ENCODE measurements at places on chromosomes 1 and 21. TPM values are rescaled to one million over a fixed set of nuclear protein-coding genes. Genes with fewer than 3 reads are reported as not detected.

The S100A2 gene
- 1.4 TPM for polyA plus RNA-seq

The AMY1A gene
- polyA plus RNA-seq = not detected

The FCER1A gene
- not detected for polyA plus RNA-seq

The COL8A2 gene
- polyA plus RNA-seq = 0.24 TPM

The WDR64 gene
- not detected for polyA plus RNA-seq

The TRABD2B gene
- 0.17 TPM for polyA plus RNA-seq

The KAZN gene
- polyA plus RNA-seq = 13.5 TPM

The GALNT2 gene
- 44.2 TPM for polyA plus RNA-seq

The HLX gene
- 0.20 TPM for polyA plus RNA-seq

The OR2T35 gene
- polyA plus RNA-seq = not detected

The TDRD10 gene
- polyA plus RNA-seq = not detected

The NIT1 gene
- 22.7 TPM for polyA plus RNA-seq

The CD1E gene
- not detected for polyA plus RNA-seq

The CNKSR1 gene
- 9.7 TPM for polyA plus RNA-seq

The PIK3C2B gene
- polyA plus RNA-seq = 4.5 TPM

The GLIS1 gene
- polyA plus RNA-seq = 0.03 TPM

The SPRR4 gene
- polyA plus RNA-seq = not detected

The TBX19 gene
- 1.3 TPM for polyA plus RNA-seq

The CITED4 gene
- polyA plus RNA-seq = 1.5 TPM

The C1orf94 gene
- polyA plus RNA-seq = 0.03 TPM

The PLA2G2D gene
- not detected for polyA plus RNA-seq

The MCOLN2 gene
- polyA plus RNA-seq = not detected

The SPATA21 gene
- 1.4 TPM for polyA plus RNA-seq

The GABRD gene
- polyA plus RNA-seq = not detected

The PDE9A gene
- polyA plus RNA-seq = 22.9 TPM

The CASQ2 gene
- polyA plus RNA-seq = not detected

The S100A5 gene
- polyA plus RNA-seq = not detected

The SLC25A34 gene
- 0.18 TPM for polyA plus RNA-seq

The FAAH gene
- 7.3 TPM for polyA plus RNA-seq

The THEM5 gene
- not detected for polyA plus RNA-seq

The KRTAP11-1 gene
- not detected for polyA plus RNA-seq

The GCSAML gene
- polyA plus RNA-seq = not detected

The MTMR11 gene
- 4.0 TPM for polyA plus RNA-seq
